ENCODE measurements at places on chromosomes 2 and 18. TPM values are rescaled to one million over a fixed set of nuclear protein-coding genes. Genes with fewer than 3 reads are reported as not detected.

The FLACC1 gene
- 0.20 TPM for total RNA-seq

The RETREG2 gene
- total RNA-seq, result 76.0 TPM

The ARHGEF4 gene
- total RNA-seq, result 7.8 TPM

The RFTN2 gene
- total RNA-seq, result not detected
